ENCODE measurements at places on chromosomes 1 and 21. TPM values are rescaled to one million over a fixed set of nuclear protein-coding genes. Genes with fewer than 3 reads are reported as not detected.
A peak's percentile ranks its signal among the peaks of the same experiment; 100 is the strongest.

KRTAP24-1 gene
- not detected for total RNA-seq

DNA sequence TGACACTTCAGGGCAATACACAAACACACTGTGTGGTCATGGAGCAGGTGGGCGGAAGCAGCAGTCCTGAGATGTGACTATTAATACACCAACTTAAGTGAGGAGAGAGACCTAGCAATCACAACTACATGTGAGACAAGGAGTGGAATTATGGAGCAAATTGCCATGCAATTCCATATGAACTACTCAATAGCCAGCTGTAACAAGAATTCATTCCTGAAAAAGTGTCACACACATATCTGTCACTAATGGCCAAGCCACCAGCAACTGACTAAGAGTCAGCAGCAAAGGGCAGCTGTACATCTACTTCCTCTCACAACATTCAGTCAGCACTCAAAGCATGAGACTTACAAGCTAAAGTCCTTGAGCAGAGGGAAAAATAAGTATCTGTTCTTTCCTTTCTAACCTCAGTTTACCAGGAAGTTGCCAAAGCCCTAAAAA, 46.2 kb downstream of the GPR3 start:
- peak; percentile 49 for DNase-seq

- DNase-seq, result no peak
Measured at GRCh38 chr1:247104965-247105364, 809 bp upstream of the ZNF669 start.

FMO2 gene
- total RNA-seq, result not detected

DNA sequence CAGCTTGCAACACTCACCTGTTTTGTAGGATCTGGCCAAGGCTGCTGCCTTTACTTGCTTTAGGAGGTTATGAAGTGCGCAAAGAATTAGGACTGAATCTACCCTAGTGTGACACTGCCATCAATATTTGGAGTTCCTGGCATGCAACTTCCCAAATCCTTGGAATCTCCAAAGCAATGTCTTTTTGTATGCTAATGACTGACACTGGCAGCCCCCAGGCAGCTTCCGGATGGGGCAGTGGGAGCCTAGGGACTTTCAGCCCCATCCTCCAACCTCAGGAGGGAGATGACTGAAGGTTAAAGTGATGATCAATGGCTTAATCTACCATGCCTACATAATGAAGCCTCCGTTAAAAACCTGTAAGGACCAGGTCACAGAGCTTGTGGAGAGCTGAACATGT, 5.5 kb downstream of the RCC2 start:
- no peak for DNase-seq

- DNase-seq, result no peak
Measured at GRCh38 chr1:155113450-155113980, 14.2 kb upstream of the EFNA1 start.

DNA sequence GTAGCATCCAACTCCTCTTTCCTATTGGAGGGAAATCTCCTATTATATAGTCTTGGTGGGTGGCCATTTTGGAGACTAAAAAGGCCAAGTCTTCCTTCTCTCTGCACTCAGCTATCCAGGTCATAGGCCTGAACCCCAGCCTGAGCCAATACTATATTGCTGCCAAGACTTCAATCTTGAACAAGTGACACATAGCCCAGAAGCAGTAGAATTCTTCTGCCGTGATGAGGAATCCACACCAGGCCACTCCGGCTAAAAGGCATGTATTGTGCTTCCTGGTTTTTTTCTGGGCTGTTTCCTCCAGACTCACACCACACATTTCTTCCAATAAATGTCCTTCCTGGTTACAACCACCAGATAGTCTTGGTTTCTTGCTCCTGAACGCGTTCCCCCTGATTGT, 43.0 kb downstream of the ATF3 start:
- DNase-seq, result no peak

GUCA2A gene
- not detected for total RNA-seq

DNA sequence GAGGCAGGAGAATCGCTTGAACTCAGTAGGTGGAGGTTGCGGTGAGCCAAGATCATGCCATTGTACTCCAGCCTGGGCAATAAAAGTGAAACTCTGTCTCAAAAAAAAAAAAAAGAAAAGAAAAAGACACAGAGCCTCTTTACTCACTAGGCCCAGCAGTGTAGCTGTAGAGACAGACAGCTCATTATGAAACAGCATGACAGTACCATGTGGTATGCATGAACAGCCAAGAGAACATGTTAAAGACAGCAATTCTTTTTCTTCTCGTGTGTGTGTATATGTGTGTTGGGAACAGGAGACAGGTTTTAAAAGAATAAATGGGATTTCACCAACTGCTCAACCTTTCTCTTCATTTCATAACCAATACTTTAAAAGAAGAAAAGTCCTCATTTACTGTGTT, 118.8 kb downstream of the PIK3R3 start:
- no peak for DNase-seq

GRCh38 chr1:19169642-19170041, 40.4 kb downstream of the UBR4 start:
- DNase-seq, result no peak

RAD54L gene
- total RNA-seq, result 0.67 TPM

- no peak for DNase-seq
Measured at GRCh38 chr1:53190210-53190611, 6.4 kb upstream of the CPT2 start.

GRCh38 chr1:172411791-172412338, 8.6 kb upstream of the C1orf105 start:
- DNase-seq, result no peak

GRCh38 chr1:18549106-18549505, 68.4 kb downstream of the KLHDC7A start:
- DNase-seq, result no peak

KRTAP21-2 gene
- total RNA-seq, result not detected

C1orf56 gene
- 0.67 TPM for total RNA-seq

- no peak for DNase-seq
Measured at GRCh38 chr1:16191309-16191708, 21.1 kb downstream of the ARHGEF19 start.

TAS1R1 gene
- not detected for total RNA-seq

DNA sequence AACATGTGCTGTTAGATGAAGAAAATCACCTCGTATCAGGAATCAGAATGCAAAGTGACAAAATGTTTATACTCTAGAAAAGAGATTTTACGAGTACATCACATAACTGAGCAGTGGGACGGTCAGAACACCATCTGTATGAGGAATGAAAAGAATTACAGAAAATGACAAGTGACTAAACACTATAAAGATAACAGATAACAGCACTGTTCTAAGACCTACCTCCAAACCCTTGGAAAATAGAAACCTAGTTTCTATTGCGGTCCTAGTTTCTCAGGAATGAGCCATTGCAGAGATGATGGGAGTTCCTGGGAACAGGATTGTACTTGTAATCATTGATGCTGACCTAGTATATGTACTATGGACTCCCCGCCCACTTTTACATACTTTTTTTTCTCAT, 839.4 kb upstream of the ADAMTS5 start:
- no peak for DNase-seq

DNA sequence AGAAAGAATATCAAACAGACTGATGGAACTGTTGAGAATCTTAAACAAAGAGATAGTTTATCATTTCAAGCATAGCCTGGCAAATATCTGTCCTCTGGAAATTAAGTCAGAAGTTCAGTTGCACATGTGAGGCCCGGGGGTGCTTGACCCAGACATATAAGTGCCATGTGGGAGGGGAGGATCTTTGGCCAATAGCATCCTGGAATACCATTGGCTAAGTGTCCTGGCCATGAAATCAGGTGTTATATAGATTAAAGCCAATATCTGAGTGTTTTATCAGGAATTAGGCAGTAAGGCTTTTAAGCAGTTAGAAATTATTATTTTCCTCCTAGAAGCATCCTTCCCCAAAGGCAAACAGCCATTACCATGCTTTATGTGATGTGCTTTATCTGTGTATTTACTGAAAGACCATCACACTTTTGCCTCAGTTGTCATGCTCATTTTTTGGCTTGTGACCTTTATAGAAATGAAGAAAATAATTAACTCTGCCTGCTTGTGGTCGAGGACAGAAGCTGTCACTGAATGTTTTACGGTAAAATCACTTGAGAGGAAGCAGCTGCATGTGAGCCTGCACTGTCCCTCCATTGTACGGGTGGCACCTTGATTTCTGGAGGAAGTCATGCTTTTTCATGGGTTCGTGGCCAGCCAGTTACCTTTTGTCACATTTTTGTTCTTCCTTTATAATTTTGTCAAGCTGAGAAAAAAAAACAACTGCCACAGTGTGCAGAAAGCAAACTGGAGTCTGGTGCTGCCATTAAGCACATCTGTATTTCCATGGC, 259.9 kb upstream of the FMN2 start:
- no peak for DNase-seq

- no peak for DNase-seq
Measured at GRCh38 chr1:40651138-40651857, 14.2 kb downstream of the RIMS3 start.

ACTN2 gene
- total RNA-seq, result not detected

GRCh38 chr1:112514901-112515300, 6.1 kb downstream of the WNT2B start:
- DNase-seq, result no peak

DNA sequence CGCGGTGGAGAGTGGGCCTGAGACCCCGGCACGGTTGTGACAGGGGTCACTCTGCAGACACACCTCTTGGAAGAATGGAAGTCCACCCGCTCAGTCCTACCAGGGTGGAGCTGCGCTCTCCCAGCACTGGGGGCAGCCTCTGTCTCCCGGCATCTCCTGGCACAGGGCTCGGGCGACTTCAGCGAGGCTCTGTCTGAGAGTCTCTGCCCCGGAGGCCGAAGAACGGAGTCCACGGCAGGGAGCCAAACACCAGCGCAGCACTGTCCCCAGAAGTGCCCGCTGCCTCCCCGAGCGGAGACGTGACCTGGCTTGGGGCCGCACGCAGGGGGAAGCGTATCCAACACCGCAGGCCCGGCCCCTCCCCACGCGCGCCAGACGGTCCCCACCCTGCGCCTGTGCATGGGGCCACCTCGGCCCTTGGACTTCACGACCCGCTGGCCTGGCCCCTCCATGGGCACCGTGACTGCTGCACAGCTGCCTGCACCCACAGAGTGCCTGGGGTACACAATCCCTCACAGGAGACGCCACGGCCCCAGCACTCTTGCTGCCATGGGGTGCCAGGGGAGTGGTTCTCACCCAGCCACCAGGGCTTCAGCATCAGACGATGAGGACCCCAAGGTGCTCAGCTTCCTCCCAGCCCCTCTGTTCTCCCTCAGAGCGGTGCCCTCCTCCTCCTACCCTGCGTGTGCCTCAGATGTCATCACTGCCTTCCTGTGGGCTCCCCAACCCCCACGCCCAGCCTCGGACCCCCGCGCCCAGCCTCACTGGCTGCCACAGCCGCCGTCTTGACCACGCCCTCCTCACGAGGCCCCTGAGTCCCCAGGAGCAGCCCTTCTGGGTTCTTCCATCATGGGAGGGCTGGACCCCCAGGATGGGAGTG, 14.9 kb upstream of the RNF223 start:
- DNase-seq, result no peak

- no peak for DNase-seq
Measured at GRCh38 chr1:186102547-186103148, 272.4 kb downstream of the TPR start.

DNA sequence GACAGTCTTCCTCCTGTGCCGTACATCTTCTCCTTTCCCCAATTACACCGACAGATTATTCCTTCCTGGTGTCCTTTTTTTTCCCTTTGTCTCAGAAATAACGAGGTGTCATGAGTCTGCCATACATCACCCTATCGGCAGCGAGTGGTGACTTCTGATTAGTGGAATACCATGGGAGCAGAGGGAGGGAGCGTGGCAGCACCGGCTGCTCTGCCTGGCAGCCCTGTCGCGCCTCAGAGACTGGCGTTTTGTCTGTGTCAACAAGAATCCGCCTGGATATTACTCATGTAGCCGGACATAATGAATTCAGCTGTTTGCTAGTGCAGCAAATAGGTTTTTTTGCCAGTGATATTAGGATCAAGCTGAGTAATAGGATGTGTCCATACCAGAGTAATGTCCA, 51.8 kb downstream of the UTP25 start:
- no peak for DNase-seq

GRCh38 chr21:37032877-37033471, 26.5 kb downstream of the RIPPLY3 start:
- DNase-seq, result no peak

GRCh38 chr21:17554679-17555465, 42.0 kb downstream of the CXADR start:
- DNase-seq, result no peak

- DNase-seq, result no peak
Measured at GRCh38 chr1:78715181-78715661, 65.6 kb downstream of the IFI44 start.

ERICH3 gene
- not detected for total RNA-seq

GRCh38 chr1:94538243-94538827, 3.2 kb downstream of the F3 start:
- DNase-seq, result no peak

DNA sequence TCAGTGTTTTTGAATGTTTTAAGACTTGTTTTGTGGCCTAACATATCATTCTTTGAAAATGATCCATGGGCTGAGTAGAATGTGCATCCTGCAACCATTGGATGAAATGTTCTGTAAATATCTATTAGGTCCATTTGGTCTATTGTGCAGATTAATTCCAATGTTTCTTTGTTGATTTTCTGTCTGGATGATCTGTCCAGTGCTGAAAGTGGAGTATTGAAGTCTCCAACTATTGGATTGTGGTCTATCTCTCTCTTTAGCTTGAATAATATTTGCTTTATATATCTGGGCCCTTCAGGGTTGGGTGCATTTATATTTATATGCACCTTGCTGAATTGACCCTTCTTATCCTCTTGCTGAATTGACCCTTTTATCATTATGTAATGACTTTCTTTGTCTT, 181.5 kb downstream of the DNAH14 start:
- no peak for DNase-seq

LYPLAL1 gene
- total RNA-seq, result 17.8 TPM

DNA sequence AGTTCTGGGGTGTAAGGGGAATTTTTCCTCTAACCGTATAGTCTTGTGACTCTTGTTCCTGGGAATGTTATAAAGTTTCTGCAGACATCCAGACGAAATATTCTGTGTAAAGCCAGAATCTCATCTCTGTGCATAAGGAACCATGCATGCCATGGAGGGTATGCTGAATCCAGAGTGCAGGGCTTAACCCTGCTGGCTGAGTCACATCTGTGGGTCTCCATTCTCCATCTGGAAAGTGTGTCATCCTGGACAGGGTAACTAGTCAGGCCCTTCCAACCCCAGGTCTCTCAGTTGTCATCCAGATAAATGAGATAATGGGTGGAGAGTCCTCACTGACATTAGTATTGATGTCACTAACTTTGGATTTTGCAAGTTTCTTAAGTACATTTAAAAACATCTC, 48.8 kb downstream of the ATP5PO start:
- DNase-seq, result no peak

Measured in CD4-positive, CD25-positive, alpha-beta regulatory T cell (primary cell).